ENCODE measurements at places on chromosomes 1 and 21. TPM values are rescaled to one million over a fixed set of nuclear protein-coding genes. Genes with fewer than 3 reads are reported as not detected.

The HLX gene
- 43.0 TPM for polyA plus RNA-seq

The SPRR1A gene
- not detected for polyA plus RNA-seq

The OR6K3 gene
- polyA plus RNA-seq: not detected

The SLC44A3 gene
- polyA plus RNA-seq: not detected

The THEM5 gene
- polyA plus RNA-seq: not detected

DNA sequence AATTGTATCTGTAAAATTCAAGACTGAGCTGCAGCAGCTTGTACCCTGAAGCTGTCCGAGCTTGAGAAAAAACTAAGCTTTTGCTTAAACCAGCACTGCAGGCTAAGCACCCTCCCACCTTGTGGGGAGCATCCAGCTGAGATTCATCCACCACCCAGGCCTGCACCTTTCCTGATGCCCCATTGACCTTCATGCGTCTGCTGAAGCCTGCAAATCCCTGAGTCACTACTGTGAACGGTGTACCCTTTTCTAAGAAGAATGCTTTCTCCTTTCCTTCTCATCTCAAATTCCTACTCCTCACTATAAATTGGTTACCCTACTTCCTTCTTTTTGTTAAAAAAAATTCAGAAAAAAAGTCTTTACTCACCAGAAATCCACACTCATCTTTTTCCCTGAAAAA, 90.9 kb upstream of the RGS18 start:
- H3K4me1 ChIP-seq: no peaks in the 10 kb centered on the region
- H3K27me3 ChIP-seq: no peaks in the 10 kb centered on the region
- no peak overlapping the region for H3K4me3 ChIP-seq
- no peak overlapping the region for H3K27ac ChIP-seq

DNA sequence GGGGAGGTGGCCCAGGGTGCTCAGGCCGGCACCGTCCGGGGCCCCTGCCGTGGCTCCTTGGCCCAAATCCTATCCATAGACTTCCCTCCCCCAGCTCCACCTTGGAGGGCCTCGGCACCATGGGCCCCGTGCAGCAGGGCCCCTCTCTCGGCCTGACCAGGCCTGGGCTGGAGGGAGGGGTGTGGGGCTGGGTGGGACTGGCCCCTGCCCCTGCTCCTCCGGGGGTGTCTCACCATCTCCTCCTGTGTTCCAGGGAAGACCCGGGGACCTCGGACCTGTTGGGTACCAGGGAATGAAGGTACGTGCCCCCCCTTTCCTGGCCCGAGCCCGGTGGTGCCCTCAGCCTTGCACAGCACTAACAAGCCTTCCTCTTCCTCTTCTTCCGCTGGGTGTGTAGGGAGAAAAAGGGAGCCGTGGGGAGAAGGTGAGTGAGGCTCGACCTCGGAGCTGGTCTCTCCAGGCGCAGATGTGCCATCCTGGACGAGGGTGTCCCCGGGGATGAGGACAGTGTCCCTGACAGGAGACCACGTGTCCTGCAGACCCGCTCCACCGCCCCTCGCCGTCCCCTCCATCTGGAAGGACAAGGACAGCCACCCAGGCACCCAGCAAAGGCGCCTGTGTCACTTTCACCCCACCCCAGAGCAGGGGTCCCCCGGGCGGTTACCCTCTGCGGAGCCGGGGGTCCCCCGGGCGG, 7.9 kb downstream of the COL6A1 start:
- no peak for DNase-seq
- no peaks in the 10 kb centered on the region for H3K36me3 ChIP-seq
- no peaks in the 10 kb centered on the region for H3K4me1 ChIP-seq
- H3K4me3 ChIP-seq: no peak overlapping the region
- no peak overlapping the region for H3K27ac ChIP-seq

- no peak overlapping the region for H3K27ac ChIP-seq
- no peak overlapping the region for H3K4me3 ChIP-seq
- no peaks in the 10 kb centered on the region for H3K36me3 ChIP-seq
- no peaks in the 10 kb centered on the region for H3K4me1 ChIP-seq
Measured at GRCh38 chr21:46109313-46110221, 11.7 kb downstream of the COL6A2 start.

DNA sequence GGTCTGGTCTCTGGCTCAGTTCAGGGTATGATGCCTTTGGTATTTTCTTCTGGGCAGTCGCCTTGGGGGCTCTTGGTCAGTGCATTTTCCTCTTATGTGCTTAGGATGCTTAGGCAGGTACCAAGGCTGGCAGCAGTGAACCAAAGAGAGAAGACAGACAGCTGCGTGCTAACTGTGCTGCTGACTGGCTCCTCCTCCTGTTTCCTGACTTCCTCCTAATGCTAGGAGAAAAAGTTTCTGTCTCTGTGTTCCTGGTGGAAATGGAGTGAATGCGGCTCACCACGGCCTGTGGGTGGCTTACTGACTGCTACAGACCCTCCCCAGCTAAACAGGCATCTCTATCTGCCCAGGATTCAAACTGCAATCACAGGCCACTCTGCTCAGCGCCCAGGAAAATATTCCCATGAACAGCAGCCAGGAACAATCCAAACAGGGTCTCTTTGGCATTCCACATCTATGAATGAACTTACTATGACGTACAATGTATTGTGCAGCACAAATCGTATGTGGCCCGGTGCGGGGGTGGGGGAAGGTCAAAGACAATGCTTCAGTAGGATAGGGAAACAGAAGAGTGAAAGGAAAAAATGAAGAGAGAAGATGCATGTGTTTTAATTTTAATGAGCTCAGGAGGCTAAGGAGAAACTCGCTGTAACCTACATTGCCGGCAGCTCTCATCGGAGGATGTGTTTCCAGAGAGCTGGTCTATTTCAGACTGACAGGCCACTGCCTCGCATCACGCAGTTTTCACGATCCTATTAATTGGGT, 2.8 kb downstream of the ABCG1 start:
- DNase-seq: peak; percentile 43
- peak overlapping the region; percentile 15 for H3K4me3 ChIP-seq
- H3K27ac ChIP-seq: no peak overlapping the region
- H3K4me1 ChIP-seq: peaks cover 33% of the 10 kb centered on the region
- no peaks in the 10 kb centered on the region for H3K36me3 ChIP-seq

- no peaks in the 10 kb centered on the region for H3K27me3 ChIP-seq
- no peaks in the 10 kb centered on the region for H3K4me1 ChIP-seq
- H3K36me3 ChIP-seq: no peaks in the 10 kb centered on the region
- H3K4me3 ChIP-seq: no peak overlapping the region
- peak; percentile 4 for DNase-seq
Measured at GRCh38 chr1:18681423-18681835, 50.8 kb downstream of the PAX7 start.

GRCh38 chr1:235917267-235917811, 50.6 kb upstream of the LYST start:
- H3K36me3 ChIP-seq: no peaks in the 10 kb centered on the region
- no peaks in the 10 kb centered on the region for H3K27me3 ChIP-seq
- H3K4me1 ChIP-seq: peaks cover 69% of the 10 kb centered on the region
- H3K27ac ChIP-seq: peak overlapping the region; percentile 93

DNA sequence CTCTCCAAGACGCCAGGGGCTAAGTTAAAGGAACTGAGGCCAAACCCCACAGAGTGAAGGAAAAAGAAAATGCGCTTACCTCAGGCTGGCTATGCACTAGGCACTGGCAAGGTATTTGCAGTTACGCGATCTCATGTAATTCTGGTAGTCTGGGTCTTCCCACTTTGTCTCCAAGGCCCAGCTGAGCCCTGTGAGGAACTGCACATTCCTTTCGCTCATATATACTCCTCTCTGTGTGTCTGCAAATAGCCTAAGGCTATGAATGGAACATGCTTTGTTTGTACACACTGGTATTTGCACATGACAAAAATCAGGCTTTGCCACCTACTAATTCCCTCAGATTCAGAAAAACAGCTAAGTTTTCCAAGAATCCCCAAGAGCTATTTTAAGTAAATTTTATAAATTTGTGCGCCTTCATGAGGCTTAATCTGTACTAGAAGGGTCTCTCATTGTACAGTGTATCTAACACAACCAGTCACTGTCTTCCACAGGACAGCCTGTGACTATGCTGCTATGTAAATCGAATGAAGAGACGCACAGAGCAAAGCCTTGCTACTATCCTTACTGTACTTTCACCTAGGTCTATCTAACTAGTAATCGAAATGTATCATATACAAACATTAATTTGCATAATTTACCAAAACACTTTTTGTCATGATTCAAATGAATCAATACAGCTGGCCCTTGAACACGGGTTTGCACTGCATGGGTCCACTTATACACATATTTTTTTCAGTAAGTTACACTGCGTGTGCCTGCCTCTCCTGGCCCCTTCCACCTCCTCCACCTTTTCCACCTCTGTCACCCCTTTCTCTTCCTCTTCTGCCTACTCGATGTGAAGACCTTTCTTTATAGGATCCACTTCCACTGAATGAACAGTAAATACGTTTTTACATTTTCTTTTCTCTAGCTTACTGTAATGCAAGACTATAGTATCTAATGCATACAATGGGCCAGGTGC, 87.0 kb downstream of the SIPA1L2 start:
- no peaks in the 10 kb centered on the region for H3K27me3 ChIP-seq
- H3K27ac ChIP-seq: no peak overlapping the region
- H3K4me1 ChIP-seq: no peaks in the 10 kb centered on the region
- DNase-seq: no peak

DNA sequence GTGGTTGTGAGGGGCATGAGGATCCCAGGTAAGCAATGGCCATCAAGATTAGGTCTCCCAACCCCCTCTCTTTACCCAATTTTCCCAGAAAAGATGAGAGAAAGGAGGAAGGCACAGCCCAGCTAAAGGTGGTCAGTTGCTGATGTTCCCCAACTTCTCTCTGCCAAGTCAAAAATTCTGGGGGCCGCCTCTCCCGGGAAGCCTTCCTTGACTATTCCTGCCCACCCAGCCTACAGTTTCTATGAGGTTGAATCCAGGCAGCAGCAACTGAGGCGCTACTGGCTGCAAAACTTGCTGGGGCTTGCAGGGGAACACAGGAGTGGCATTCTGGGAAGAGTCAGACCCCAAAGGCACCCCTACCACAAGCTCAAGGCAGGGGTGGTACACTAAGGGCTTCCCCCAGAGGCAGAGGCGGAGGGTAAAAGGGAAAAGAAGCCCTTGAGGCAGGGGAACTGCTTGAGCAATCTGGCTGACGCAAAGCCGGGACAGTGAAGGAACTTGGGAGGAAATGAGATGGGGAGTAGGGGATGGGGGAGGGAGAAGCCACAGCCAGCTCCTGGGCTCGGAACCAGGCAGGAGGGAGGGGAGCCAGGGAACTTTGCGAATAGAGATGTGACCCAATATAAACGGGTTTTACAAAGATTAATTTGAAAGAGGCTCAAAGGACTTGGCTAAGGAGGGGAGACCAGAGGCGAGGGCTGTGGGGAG, 31.2 kb downstream of the SDC3 start:
- peaks cover 16% of the 10 kb centered on the region for H3K4me1 ChIP-seq
- DNase-seq: peak; percentile 56
- H3K27me3 ChIP-seq: no peaks in the 10 kb centered on the region
- H3K27ac ChIP-seq: no peak overlapping the region
- no peaks in the 10 kb centered on the region for H3K36me3 ChIP-seq

Measured in CD14-positive monocyte (primary cell).